ENCODE measurements at places on chromosomes 12 and 14.

GRCh38 chr12:104825408-104825807, 132.7 kb downstream of the SLC41A2 start:
- DNase-seq = peak; percentile 32

GRCh38 chr12:122839907-122840554, 4.8 kb downstream of the HIP1R start:
- no peak for DNase-seq

- DNase-seq = no peak
These were observed 63.4 kb downstream of the AACS start for GRCh38 chr12:125128439-125129178.

- peak; percentile 54 for DNase-seq
These were observed at the start of gene NUDT14 for GRCh38 chr14:105180592-105181548. TSS of gene NUDT14 (minus strand) at chr14:105181312. CDS start at chr14:105181209, 103 bp downstream.

DNA sequence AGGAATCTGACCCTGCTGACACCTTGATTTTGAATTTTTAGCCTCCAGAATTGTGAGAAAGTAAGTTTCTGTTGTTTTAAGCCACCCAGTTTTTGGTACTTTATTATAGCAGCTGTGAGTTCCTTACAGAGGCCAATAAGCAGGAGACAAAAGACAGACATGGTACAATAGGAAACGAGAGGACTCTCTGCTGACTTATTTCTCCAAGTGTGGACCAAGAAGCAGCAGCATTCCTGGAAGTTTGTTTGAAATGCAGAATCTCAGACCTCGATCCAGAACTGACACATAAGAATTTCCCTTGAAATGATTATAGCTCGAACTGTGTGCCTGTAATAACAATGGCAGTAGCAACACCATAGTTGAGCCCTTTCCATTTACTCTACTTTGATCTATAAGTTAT, 31.9 kb upstream of the LUM start:
- DNase-seq = peak; percentile 27

- DNase-seq = no peak
These were observed 32.7 kb upstream of the CCDC196 start for GRCh38 chr14:66453469-66453868.

- peak; percentile 55 for DNase-seq
These were observed 18.6 kb downstream of the RASSF8 start for GRCh38 chr12:25977047-25977446.

- DNase-seq = peak; percentile 54
These were observed 280.5 kb downstream of the DPF3 start for GRCh38 chr14:72613231-72613974.

DNA sequence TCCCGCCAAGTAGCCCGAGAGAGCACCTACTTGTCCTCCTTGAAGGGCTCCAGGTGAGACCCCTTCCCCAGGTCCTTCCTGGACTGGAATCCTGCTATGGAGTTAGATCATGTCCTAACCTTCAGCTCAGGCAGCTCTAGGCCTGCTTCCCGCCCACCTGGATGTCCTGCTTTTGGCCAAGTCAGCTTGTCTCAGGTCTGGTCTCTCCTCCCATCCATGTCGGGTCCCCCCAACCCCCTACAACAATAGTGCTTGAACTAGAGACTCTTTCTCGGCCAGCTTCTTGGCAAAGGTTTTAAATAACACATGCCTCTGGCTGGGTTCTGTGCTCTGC, 3.6 kb downstream of the NAB2 start:
- no peak for DNase-seq

- DNase-seq = no peak
These were observed 7.6 kb upstream of the PIGH start for GRCh38 chr14:67607646-67608045.

GRCh38 chr14:68684466-68685418, 108.1 kb downstream of the ZFP36L1 start:
- no peak for DNase-seq

DNA sequence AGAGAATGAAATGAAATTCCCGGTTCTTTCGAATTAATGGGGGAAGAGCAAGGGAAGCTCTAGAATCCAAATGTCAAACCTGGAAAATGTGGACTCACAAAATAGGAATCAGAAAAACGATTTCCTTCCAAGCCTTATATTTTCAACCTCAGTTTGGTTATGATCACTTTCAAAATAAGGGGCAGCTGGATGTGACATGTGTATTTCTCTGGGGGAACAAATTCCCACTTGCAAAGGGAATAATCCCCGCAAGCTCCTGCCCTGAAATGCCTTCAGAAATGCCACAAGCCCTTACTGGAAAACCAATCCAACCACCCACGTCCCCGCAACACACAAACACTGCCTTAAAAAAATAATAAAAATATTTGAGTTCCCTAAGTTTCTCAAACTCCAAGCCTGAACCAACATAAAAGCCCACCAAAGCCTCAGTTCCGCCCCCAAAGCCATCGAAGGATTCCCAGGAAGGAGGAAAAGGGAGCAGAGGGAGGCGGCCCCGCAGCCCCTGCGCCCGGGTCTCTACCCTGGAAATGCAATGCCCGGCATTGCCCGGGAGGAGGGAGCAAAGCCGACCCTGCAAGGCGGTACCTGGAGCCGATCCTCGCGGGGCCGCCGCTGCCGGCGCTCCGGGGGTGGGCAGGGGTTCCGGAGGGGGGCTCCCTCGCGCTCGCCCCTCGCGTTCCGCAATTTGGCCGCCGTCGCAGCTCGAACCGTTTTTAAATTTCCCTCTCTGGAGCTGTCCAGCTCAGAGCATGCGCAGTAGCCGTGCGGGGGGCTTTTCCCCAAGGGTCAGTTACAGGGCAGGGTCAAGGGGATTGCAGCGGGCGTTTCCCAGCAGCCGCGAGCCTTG, at the start of gene FOXN4:
FOXN4 (minus strand) TSS at position 751 of the 847 bp plus-strand sequence. CDS start 963 bp downstream, outside the sequence.
- no peak for DNase-seq

DNA sequence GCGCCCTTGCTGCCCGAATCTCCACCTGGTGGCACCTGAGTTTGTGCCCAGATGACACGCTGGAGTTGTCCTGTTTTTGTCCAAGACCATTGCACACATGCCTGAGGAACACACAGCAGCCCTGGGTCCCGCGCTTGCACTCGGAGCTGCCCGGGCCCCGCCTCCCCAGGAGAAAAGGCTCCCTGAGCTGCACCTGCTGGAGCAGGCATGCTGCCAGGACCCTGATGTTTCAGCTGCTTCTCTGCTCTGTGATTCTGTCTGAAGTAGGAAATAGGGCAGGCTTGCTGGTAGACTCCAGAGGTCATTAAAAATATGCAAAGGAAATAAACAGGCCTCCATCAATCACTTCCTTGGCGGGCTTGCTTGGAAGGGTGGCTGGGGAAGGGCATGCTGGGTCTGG, 271.6 kb downstream of the CACNA1C start:
- no peak for DNase-seq

GRCh38 chr12:1464925-1465324, 129.5 kb downstream of the FBXL14 start:
- DNase-seq = peak; percentile 64

GRCh38 chr12:116533343-116534251, 25.6 kb upstream of the MAP1LC3B2 start:
- DNase-seq = peak; percentile 77

All from EH (cell line).